ENCODE measurements at places on chromosomes 13 and 19. TPM values are rescaled to one million over a fixed set of nuclear protein-coding genes. Genes with fewer than 3 reads are reported as not detected.
A peak's percentile ranks its signal among the peaks of the same experiment; 100 is the strongest.

PEAK3 gene
- 2.3 TPM for total RNA-seq

HDGFL2 gene
- 25.9 TPM for total RNA-seq

ARL11 gene
- total RNA-seq = 0.44 TPM

CD79A gene
- total RNA-seq = 0.24 TPM

DNA sequence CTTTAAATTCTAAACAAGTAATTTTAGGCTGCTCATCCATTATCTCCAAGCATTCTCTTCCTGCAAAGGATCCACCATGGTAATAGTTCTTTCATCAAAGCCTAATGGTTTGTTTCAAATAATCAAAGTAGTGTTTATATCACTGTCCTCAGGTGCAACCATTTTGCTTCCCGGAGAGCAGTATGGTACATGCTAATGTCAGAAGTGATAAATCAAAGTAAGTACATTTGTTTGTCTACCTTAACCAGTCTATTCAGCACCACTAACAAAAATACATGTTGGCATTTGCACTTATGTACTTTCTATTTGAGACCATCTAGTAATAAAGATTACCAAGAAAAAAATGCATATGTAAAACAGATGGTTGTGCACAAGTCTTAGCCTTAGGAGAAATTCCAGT, 37.5 kb downstream of the DACH1 start:
- DNase-seq = no peak

- no peak for DNase-seq
Observed at GRCh38 chr13:110985541-110985940, 70.7 kb upstream of the ANKRD10 start.

DNA sequence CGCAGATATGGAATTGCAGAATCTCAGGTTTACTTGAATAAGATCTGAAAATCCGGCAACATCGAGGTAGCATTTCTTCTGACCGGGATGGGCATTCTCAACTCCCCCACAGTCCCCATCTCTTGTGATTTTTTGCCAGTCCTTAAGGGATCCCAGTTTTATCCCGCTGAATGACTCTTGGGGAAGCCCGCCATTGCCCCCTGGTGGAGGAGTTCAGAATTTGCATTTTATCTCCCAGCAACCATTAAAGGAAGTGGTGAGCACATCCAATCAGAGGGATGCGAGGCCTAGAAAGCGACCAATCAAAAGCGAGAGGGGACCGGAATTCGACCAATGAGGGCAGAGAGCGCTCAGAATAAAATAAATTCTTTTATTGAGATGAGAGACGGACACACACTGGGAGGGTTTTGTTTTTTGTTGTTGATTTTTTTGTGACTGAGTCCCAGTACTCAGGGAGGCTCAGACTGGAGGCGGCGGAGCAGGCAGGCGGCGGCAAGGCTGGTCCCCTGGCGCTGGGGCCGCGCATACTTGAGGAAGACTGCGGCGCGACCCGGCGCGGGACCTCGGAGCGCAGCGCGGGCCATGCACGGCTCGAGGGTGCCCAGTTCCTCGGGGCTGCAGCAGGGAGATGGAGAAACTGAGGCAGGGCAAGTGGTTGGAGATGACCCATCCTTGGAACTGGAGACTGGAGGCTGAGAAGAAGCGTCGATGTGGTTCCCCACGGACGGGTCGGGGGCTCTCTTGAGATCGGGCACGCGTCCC, 3.9 kb upstream of the TTC9B start:
- DNase-seq = peak; percentile 79

GRCh38 chr19:39444598-39445195, 685 bp upstream of the SUPT5H start:
- no peak for DNase-seq

GRCh38 chr13:19860884-19861655, 2.4 kb downstream of the ZMYM5 start:
- no peak for DNase-seq

DNA sequence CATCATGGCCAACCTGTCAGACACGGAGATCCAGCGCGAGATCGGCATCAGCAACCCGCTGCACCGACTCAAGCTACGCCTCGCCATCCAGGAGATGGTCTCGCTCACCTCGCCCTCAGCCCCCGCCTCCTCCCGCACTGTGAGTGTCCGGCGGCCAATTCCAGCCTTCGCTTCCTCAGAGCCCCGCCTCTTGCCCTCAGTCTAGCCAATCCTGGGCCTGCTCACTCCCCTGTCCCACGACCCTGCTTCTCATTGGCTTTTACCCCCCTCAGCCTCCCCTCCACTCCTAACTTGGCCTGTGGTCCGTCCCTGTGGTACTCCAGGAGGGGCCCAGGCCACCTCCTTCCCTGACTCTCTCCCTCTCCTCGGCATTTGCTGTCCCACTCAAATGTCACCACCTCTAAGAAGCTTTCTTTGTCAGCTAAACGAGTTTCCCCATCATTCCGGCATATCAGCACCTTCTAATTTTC, 12.3 kb downstream of the HRC start:
- DNase-seq = peak; percentile 93

DNA sequence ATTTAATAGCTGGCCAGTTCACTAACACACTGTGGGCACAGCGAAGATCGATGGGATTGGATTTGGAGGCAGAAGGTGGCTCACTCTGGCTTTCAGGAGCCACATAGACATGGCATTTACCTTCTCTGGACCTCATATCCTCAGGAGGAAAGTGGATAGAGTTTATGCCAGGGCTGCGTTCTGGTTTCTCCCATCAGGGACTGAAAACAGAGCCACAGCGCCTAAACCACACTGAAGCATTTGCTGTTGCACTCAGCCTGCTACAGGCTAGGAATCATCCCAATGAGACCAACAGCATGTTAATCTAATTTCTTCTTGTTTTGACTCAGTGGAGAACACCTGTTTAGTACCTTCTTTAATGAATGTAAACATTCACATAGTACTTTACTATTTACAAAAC, 1.6 kb downstream of the CYSLTR2 start:
- no peak for DNase-seq

GRCh38 chr13:95100525-95101433, 200.5 kb downstream of the ABCC4 start:
- DNase-seq = no peak

GRCh38 chr19:4164262-4164661, 10.8 kb downstream of the CREB3L3 start:
- no peak for DNase-seq

- no peak for DNase-seq
Observed at GRCh38 chr19:40744554-40745401, 5.5 kb downstream of the ACTMAP start.

DNA sequence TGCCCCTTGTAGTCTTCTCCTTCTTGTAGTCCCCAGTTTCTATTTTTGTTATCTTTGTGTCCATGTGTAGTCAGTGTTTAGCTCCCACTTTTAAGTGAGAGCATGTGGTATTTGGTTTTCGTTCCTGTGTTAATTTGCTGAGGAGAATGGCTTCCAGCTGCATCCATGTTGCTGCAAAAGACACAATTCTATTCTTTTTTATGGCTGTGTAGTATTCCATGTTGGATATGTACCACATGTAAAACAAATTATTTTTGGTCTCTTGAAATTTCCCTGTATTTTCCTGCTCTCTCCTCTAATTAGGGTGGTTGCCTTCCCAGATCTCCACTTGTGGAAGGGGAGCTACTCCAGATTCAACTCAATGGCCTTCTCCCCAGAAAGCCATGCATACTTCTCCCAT, 813.8 kb downstream of the UQCRFS1 start:
- DNase-seq = no peak

- DNase-seq = peak; percentile 92
Observed at GRCh38 chr19:33080761-33081681, at the start of gene GPATCH1. TSS of gene GPATCH1 (plus strand) at chr19:33081181. CDS start at chr19:33081194, 13 bp downstream.

GRCh38 chr13:24168392-24168750, 7.9 kb downstream of the SPATA13 start:
- no peak for DNase-seq
